Stimulated activated CD8-positive, alpha-beta memory T cell treated with anti-CD3 and anti-CD28 coated beads, Interleukin-4, amount 100 ng/mL, for 1 hour (primary cell): ENCODE measurements at places on chromosomes 6 and 20.

DNA sequence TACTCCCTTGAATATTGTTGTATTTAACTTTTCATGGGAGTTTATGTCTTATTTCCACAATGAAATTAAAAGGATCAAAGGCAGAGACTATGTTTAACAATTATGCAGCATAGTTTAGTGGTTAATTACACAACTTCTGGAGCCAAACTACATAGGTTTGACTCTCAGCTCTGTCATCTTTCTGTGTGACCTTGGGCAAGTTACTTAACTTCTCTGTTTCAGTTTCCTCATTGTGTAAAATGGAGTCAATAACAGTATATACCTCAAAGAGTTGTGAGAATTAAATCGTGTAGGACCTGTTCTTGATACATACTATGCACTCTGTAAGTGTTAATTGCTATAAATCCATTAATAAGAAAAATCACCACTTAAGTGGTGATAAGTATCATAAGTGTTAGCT is 48.3 kb downstream of the BTBD9 start:
- DNase-seq = no peak

- peak; percentile 53 for DNase-seq
Measured at GRCh38 chr6:44221291-44221960, 2.0 kb upstream of the SLC29A1 start.

DNA sequence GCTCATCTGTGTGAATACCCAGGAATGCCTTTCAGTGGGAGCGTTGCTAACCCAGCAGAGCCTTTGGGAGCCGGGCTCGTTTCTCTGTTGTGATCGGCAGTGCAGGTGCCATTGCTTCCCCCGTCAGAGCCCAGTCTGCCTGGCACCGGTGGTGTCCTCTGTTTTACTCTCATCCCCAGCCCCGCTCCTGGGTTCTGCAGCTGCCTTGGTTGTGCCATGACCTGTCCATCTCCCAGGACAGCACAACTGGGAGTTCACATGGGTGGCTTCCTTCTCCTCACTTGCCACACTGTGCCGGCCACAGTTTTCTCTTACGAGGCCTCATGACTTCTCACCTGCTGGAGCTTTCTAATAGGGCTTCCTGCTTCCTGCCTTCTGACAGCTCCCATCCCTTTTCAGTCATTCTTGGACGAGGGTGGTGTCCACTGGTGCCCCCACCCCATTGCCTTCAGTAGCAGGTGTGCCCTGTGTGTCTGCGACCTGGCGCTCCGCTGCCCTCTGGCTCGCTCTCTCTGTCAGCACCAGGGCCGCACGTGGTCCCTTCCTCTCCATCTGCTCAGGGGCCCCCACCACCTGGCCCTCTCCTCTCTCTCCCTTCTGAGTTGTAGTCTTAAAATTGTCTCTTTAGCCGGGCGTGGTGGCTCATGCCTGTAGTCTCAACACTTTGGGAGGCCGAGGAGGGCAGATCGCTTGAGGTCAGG is 110.9 kb downstream of the RPP40 start:
- no peak for DNase-seq

DNA sequence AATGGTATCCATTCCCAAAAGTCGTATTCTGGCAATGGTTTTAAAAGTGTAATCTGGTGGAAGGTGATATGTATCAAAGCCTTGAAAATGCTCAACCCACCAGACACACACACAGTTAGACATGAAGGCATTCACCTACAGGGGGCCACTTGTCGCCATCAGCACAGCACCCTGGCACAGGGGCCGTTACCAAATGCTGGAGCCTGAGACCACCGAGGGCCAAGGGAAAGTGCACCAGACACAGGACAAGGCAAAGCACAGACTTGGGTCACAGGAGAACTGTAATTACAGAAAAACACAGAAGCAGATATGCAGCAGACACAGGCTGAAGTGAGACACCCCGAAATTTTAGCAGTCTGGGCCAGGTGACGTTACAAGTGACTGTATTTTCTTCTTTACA is 9.3 kb downstream of the TAF4 start:
- no peak for DNase-seq

GRCh38 chr6:142112451-142113061 is 20.2 kb upstream of the GJE1 start:
- peak; percentile 32 for DNase-seq
